ENCODE measurements at places on chromosomes 11 and 22.

- DNase-seq = peak; percentile 37
Measured at GRCh38 chr11:125062931-125063428, at the start of gene SLC37A2. Gene SLC37A2 (plus strand): TSS chr11:125063305. CDS start chr11:125063368, 63 bp downstream.

DNA sequence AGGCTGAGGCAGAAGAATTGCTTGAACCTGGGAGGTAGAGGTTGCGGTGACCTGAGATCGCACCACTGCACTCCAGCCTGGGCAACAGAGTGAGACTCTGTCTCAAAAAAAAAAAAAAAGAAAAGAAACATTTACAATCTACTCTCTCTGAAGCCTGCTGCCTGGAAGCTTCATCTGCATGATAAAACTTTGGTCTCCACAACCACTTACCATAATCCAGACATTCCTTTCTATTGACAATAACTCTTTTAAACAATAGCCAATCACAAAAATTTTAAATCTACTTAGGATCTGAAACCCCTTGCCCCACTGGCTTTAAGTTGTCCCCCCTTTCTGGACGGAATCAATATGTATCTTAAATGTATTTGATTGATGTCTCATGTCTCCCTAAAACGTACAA lies 25.0 kb upstream of the HTR3A start:
- no peak for DNase-seq

GRCh38 chr11:33539751-33540150 lies 160.9 kb downstream of the C11orf91 start:
- no peak for DNase-seq

DNA sequence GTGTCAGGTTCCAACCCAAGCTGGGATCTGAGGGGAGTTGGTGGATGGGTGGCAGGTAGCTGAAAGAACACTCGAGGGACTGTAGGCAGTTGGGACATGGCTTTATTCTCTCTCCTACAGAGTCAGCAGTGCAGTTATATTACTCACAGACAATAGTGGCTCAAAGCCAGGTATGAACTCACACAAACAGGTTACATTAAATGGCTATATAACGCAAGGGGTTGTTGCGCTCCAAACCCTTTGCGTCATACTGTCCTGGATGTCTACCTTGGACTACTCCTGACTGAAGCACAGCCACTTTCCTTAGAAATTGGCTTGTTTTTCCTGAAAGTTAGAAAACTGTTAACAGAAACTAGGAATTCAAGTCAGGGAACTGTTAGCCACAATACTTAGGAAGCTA lies 66.4 kb upstream of the OR4B1 start:
- DNase-seq = no peak

DNA sequence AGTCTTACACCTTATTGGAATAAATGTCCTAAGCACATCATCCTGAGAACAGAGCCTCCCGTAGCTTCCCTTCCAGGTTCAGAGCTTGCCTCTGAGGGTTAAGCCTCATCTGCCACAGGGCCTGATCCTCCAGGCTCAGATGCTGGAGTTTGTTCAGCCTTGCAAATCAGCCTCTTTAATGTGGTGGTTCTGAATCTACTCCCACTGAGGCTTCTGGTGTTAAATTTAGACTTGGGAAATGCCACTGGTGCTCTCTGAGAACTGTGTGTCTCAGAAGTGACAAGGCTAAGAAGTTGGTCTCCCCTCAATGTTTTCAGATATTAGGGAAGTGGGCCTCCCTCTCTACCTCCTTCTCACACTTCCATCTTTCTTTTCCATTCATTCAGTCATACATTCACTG lies 68.7 kb downstream of the CCDC81 start:
- no peak for DNase-seq

DNA sequence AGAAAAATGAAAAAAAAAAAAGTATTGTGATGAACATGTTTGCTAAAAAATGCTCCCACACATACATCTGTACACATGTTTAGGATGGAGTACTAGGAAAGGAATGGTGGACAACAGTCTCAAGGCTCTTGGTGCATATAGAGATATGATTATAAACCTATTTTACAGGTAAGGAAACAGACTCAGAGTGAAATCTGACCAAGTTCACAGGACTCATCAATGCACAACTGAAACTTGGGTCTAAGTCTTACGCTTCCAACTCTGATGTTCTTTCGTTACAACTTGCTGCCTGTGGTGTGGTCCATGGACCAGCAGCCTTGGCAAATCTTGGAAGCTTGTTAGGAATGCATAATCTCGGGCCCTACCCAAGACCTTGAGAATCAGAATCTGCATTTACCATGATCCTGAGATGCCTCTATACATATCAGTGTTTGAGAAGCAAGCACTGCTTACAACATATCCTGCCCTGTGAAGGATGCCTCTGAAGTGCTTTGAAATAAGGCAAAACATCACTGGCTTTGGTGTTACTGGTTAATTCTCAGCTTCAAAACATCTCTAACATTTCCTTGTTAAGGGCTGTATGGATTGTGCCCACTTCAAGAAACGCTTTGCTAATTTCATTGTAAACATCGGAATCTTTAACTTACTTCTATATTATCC lies 39.9 kb upstream of the NUP160 start:
- DNase-seq = no peak

GRCh38 chr11:117931971-117932370 lies 2.8 kb upstream of the TMPRSS13 start:
- DNase-seq = no peak

DNA sequence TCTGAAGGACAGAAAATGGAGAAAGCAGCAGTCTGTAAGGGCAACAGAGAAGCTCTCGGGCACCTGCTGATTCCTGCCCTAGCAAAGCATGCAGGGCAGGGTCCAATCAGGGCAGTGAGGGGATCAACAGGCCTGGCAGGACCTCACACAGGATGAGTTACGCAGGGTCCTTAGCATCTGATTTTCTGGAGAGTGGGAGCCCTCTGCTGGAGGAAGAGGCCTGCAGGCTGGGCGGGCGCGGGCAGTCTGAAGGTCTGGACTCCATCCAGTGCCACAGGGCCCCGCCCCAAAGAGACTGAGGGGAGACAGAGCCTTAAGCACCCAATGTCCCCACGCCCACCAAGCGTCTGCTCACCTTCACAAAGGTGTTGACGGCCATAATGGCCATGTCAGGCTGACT lies 28.9 kb downstream of the AP1B1 start:
- DNase-seq = no peak

DNA sequence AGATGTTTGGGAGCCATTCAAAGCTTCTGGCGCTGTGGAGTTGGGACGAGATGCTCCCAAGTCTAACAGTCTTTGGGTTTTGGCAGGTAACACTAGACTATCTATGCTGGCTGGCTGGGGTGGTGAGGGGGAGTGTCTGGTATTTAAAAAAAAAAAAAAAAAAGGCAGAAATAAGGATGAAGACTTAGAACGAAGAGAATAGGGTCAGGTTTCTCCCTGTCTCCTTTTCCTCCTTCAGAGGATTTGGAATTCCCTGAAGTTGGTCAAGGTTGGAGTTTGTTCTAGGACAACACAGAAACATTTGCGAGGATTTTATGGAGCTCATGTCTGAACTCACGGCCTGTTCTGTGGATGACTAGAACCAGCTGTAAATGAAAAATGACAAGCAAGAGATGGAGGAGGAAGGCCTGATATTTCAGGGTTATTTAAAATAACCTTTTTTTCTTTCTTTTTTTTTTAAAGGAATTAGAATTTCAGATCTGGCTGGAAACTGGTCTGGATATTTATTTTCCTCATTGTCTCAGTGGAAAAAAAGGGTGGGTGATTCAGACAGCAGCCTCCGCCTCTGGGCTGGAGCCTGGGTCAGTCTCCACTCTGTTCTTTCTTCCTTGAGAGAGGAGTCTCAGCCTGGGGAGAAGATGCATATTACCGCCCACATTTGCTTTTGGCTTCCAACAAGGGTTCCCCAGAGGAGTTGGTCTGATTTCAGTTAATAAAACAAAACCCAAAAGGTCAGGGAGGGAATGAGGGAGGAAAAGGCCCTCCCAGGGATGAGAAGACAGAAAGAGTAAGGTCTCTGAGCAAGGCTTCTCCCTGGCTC lies 80.1 kb downstream of the USP35 start:
- DNase-seq = no peak

Data from CD4-positive, alpha-beta T cell treated with Interleukin-4 for 4 hours (primary cell).